ENCODE measurements at places on chromosomes 3 and 15.

DNA sequence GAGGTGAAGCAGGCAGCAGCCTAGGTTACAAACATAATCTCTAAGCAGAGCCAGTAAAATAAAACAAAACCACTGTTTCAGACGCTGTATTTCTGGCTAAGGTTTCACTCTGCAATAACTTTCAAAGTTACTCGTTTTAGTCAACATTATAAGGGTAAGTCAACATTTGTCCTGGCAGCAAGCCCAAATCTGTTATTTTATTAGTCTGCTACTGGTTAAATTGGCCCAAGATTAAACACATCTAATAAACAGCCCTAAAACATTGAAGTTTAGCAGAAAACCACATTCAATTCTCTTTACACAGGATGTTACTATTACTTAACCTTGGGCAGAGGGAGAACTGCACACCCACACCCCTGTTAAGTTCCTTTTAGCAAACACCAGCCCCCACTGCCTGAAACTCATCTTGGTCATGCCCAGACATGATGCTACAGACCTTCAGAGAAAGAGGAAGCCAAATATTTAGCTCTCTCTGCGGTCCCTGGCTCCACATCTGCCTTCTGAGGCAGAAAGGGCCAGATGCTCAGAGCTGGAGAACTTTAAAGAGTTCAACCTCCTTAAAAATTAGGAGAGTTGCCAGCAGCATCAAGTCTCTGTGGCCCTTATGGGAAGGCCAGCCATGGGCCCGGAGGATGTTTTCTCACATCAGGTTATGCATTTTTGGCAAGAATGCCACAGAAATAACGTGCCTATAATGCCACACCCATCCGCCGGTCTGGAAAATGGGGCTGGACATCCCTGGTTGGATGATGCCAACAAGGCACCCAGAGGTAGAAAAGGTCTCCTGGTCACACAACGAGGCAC is 17.9 kb downstream of the ARHGEF3 start:
- DNase-seq = no peak

GRCh38 chr3:57998366-57999283 is 9.6 kb upstream of the FLNB start:
- no peak for DNase-seq

DNA sequence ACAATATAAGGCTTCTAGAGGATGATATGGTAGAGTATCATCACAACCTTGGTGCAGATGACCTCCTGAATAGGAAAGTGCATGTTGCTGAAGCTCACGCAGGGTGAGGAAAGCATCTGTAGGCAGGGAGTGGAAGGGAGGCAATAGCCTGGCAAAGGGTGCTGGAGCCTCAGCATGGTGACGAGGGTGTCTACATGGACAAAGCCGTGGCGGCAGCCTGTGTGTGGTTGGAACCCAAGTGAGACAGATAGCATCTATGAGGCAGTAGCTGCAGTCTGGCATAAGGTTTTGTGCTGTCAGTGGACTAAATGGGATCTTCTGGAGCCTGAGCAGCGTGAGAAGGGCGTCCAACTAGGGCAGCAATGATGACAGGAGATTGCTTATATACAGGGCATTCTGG is 132.5 kb downstream of the DLG1 start:
- no peak for DNase-seq

DNA sequence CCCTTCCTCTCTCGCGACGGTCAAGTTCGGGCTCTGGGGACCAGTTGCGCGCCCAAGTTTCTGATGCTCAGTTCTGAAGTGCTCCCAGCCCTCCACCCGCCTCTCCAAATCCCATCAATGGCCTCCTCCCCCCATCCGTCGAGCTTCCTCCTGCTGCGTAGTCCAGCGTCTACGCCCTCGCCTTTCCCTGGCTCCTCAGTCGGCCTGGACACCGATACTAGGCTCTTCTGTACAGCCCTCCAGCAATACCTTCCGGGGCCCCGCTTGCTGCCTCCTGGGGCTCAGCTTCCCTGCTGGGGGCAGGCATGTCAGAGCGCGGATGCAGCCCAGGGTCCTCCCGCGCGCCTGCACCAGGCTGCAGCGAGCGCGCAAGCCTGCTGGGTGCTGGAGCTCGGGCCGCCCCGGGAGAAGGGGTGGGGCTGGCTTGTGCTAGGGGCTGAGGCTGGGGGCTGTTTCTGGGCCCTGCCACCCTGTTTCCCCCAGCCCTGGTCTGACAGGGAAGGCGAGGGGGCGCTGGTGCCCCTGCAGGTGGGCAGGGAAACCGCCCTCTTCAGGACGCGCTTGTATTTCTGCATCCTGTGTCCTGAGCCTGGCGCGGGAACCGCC is 353.3 kb upstream of the SUCLG2 start:
- DNase-seq = peak; percentile 57

GRCh38 chr3:27176256-27176655 is 192.9 kb downstream of the NEK10 start:
- DNase-seq = no peak

GRCh38 chr3:147119346-147119745 is 287.0 kb downstream of the ZIC4 start:
- DNase-seq = no peak
